ENCODE measurements at places on chromosomes 7 and 10.

DNA sequence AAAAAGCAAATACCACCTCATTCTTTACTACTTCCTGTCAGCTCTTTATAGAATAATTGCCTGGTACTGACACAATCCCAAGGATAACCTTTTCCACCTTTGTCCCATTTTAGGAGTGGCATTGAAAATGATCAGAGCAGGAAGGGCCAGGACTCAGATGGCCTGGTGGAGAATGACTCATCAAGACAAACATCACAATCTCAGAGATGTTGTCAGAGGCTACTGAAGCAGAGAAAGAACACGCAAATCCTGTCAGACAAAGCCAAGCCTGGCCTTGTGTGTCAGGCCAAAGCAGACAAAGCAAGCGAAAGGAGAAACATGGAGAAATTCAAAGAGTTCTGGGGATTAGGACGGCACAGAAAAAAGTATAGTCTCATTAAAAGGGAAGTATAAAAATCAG lies 40.9 kb downstream of the NSUN6 start:
- no peak for DNase-seq

GRCh38 chr7:92025260-92025659 lies 84.6 kb downstream of the AKAP9 start:
- DNase-seq, result no peak

DNA sequence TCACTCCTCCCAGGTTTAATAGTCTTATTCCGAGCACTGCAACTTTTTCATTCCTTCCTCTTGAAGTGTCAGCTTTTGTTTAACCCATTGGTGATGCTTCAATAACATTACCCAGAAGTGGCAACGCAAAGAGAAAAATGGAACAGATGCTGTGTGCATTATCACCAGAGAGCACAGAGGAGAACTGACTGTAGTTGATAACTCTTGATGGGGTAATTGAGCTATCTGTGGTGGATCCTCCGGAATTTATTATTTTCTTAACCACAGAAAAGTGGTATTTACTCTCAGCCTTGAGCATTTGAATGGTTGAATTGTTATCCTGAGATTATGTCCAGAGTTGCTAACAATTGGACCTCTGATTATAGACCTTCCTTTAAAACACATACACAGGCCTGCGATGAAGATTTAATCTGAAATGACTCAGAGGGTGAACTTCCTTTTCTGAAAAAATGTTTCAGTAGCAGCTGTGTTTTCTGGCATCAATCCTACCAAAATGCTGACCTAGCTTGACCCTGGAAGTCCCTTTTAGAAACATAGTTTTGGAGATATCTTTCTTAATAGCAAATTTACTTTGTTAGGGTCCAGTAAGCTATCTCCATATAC lies 1584.4 kb upstream of the LRRTM3 start:
- no peak for DNase-seq

DNA sequence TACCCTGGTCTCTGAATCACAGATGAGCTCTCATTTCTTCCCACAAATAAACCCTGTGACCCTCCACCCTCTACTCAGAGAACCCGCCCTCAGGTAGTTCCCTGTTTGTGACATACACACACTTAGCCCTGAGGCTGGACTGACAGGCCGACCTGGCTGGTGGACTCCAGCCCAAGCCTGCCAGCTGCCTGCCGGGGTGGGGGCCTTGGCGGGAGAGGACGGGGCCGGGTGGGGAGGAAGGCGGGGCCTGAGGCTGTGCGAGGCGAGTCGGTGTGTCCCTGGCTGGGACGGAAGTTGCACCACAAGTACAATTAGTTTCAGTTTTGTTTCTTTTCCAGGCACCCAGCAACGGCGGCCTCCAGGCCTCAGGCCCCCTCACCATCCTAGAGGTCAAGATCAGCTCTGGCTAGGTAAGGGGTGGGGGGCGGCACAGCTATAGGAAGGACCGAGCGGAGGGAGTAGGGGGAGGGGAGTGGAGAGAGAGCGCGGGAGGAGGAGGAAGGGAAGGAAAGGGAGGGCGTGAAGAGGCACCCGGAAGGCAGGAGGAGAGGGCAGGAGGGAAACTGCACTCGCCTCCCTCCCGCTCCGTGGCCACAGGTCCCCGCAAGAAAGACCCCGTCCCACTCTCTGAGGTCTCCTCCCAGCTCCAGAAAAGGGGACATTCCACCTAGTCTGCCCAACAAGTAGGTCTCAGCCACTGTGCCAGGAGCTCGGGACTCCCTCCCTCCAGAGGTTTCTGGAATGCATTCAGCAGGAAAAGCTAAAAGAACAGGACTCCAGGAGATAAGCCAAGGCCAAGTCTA lies at the start of gene TRIM56:
TSS of gene TRIM56 (plus strand) at position 320 of the 803 bp plus-strand sequence. CDS start 1,832 bp downstream, outside the sequence.
- peak; percentile 70 for DNase-seq

- no peak for DNase-seq
Observed at GRCh38 chr7:43135129-43135528, 22.7 kb downstream of the HECW1 start.

- peak; percentile 41 for DNase-seq
Observed at GRCh38 chr7:3897430-3898372, 596.6 kb downstream of the SDK1 start.

DNA sequence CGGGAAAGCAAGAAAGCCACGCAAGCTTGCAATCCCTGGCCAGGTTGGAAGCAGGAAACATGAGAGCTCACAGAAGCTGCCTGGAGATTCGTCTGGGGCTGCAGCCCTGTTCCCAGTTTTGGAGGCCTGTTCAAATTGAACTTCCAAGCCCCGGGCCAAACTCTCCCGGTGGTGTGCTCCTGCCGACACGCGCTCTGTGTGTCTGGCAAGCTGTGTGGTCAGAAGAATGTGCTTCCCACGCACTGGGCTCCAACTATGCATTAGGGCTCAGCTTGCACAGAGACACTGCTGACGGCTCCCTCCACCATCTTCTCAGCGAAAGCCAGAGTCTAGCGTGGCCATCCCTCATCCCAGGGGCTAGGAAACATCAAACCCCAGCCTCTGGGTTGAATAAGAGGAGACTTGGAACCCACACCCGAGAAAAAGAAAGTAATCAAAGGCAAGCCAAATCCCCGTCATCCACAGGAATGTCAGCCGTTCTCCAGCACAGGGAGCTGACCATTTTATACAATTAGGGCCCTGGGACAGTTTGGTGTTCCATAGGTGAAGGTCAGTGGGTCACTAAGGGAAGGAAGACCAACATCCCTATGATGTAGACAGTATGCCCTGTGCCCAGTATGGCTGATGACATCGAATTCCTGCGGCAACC lies 107.2 kb downstream of the FGFR2 start:
- DNase-seq, result no peak

DNA sequence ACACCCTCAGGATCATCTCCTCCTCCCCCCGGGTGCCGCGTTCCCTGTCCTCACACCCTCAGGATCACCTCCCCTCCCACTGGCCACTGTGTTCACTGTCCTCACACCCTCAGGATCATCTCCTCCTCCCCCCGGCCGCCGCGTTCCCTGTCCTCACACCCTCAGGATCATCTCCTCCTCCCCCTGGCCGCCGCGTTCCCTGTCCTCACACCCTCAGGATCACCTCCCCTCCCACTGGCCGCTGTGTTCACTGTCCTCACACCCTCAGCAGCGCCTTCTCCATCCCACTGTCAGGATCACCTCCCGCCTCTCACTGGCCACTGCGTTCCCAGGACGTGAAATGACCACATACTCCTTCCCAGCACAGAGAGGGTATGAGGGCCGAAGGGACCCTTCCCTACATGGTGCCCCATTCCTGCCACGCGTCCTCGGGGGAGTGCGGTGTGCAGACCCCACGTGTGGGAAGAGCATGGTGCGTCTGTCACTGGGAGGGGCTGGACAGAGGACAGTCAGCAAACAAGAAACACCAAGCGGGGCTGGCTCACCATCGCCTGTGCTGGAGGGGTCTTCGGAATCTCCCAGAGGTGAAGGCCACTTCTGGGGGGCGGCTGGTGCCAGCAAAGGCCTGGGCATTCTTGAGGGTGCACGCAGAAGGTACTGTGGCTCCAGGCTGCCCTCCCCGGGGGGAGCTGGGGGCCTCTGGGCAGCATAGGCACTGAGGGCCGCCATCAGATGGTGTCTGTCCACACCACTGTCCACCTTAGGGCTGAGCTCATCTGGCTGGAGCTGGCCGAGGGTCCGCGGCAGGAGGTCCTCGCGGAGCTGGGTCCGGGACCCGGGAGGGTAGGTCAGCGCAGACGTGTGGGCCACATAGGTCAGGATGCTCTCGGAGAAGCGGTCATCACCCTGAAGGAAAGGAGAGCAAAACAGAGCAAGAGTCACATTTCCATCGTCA lies 421.0 kb downstream of the PTPRN2 start:
- DNase-seq, result no peak

DNA sequence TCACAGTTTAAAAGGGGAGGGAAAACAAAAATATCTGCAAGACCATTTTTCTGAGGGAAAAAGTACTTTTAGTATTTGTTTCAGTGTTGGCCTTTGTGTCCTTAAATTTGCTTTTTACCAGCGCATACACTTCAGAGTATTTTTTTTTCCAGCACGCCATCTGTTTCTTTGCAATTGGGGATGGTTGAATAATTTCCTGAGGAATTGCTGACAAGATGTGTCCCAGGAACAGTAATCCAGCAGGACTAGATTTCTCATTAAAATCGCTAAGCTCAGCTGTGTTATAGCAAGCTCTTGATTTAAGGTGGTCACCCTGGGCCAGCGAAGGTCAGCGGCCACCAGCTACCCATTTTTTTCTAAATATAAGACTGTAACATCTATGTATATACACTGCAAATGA lies 156.9 kb upstream of the RHOBTB1 start:
- no peak for DNase-seq

GRCh38 chr10:21920633-21921032 lies 82.9 kb downstream of the DNAJC1 start:
- DNase-seq, result no peak

GRCh38 chr10:34869135-34869836 lies 54.2 kb upstream of the PARD3 start:
- DNase-seq, result no peak

- DNase-seq, result no peak
Observed at GRCh38 chr7:55440040-55440690, 75.0 kb downstream of the LANCL2 start.

- DNase-seq, result no peak
Observed at GRCh38 chr10:43265799-43266721, 805 bp downstream of the RASGEF1A start.

- DNase-seq, result no peak
Observed at GRCh38 chr10:33015761-33016547, 57.9 kb upstream of the ITGB1 start.
